Activated T-cell treated with anti-CD3 and anti-CD28 coated beads for 24 hours (primary cell): ENCODE measurements at places on chromosomes 4 and X.

GRCh38 chr4:94516999-94517398 is 65.3 kb downstream of the PDLIM5 start:
- DNase-seq: no peak

DNA sequence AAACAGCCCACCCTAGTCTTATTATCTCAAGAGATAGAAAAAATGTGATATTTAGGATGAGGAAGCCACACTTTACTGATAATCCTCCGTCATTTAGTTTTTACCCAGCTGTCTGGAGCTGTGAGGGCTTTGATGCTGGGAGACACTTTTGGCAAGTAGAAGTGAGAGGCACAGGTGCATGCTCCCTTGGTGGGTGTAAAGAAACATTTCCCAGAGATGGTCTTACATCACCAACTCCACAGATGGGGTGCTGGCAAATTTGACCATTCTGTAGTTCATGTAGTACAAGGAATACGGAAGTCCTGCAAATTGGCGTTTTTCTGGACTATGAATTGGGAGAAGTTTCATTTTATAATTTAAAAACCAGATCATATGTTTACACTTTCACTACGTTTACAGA is 28.5 kb downstream of the TRIM61 start:
- DNase-seq: no peak

GRCh38 chr4:121881158-121881557 is 10.9 kb upstream of the BBS7 start:
- no peak for DNase-seq

GRCh38 chr4:153497988-153498967 is 32.1 kb downstream of the TMEM131L start:
- no peak for DNase-seq

GRCh38 chr4:150381036-150381435 is 200.9 kb upstream of the MAB21L2 start:
- DNase-seq: no peak

DNA sequence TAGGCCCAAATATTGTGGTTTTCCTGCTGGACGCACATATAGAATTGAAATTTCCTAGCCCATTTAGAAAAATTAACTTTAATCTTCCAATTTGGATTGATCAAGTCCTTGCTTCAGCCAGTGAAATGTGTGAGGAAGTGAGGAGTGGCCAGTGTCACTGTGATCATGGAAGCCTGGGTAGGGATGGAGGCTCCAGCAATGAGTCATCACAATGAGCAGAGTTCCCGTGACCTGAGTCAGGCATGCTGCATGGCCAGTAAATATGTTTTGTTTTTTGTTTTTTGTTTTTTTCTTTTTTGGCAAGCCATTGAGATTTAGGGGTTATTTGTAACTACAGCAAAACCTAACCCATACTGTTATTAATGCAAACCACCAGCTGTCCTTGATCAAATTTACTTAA is 52.1 kb downstream of the IDS start:
- DNase-seq: no peak

DNA sequence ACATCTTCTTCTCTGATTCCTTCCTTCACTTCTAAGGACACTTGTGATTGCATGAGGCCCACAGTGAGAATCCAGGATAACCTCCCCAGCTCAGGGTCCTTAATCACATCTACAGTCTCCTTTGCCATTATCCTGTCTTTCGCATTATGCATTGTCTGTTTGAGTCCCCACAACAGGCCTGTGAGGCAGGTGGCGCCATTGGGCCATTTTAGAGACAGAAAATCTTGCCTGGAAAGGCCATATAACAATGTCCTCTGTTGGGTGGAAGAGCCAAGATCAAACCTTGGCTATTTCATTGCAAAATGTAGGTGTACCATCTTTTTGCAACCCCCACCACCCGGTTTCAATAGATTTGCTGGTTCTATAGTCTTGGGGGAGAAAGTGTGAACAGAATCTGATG is 11.8 kb upstream of the DCUN1D4 start:
- peak; percentile 47 for DNase-seq

- DNase-seq: no peak
Observed at GRCh38 chrX:14073556-14073955, 43.9 kb upstream of the GEMIN8 start.

DNA sequence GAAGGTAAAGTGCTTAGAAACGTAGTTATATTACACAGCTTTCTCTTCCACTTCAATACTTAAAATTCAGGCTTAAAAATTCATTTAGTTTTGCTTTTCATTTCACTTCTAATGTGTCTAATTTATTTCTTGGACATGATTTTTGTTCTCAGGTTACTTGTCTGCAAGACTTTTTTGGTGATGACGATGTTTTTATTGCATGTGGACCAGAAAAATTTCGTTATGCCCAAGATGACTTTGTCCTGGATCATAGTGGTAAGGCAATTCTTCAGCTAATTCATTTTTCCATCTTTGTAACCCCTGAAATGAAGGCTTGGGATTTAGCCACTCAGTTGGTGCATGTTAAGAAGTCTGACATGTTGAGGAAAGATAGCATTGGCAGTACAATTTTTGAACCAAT is 114.7 kb downstream of the DCLK2 start:
- DNase-seq: no peak

- no peak for DNase-seq
Observed at GRCh38 chrX:40531056-40531826, 49.5 kb upstream of the ATP6AP2 start.

GRCh38 chrX:143781103-143781502 is 60.6 kb upstream of the SPANXN2 start:
- DNase-seq: no peak

DNA sequence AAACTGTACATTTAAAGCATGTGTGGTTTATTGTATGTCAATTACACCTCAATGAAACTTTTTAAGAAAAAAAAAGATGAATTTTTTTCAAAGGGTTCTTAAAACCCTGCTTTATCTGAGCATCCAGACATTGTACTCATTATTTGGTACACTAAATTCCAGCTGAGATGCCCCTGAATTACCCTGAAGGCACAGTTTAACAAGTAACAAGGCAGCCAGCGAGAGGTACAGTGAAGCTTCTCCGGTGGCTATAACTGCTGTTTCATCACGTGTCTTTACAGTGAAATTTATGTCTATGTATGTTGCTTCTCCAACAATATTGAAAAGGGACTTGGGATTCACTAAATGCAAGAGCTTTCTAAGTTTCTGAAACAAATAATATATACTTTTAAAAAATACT is 15.8 kb downstream of the SLC7A11 start:
- no peak for DNase-seq

DNA sequence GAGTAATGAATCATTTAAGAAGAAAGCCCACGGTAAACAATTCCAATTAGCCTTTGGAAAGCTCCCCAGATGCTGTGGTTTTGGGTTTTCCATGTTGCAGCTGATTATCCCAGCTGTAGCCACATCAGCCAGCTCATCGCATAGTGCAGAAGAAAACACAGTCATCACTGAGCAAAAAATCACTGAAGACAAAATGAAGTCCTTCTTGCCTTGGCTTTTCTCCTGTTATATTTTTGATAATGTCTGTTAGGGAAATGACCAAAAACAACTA is 193.0 kb upstream of the C1QTNF7 start:
- no peak for DNase-seq

DNA sequence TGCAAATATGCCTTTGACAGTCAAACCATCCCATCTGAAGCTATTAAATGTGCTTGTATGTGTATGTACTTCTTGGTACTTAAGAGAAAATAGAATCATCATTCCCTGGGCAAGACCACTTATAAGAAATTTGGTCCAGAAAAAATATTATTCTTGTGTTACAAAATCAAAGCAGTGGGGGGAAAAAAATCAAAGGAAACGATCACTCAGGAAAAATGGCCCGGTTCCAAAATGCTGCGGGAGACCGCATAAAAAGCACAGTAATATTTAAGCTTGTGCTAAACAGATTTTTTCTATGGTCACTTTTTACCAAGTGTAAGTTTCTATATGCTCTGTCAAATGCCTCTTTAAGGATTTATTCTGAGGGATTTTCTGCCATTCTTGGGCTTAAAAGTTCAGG is 36.1 kb downstream of the RAI2 start:
- DNase-seq: no peak

GRCh38 chrX:40434947-40435346 is 145.8 kb upstream of the ATP6AP2 start:
- DNase-seq: no peak

DNA sequence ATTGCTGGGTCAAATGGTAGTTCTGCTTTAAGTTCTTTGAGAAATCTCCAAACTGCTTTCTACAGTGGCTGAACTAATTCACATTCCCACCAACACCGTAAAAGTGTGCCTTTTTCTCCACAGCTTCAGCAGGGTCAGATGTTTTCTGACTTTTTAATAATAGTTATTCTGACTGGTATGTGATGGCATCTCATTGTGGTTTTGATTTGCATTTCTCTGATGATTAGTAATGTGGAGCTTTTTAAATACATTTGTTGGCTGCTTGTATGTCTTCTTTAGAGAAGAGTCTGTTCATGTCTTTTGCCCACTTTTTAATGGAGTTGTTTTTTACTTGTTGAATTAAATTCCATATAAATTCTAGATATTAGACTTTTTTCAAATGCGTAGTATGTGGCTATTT is 257.5 kb upstream of the ANKRD50 start:
- no peak for DNase-seq
